ENCODE measurements at places on chromosomes 5 and 9.

DNA sequence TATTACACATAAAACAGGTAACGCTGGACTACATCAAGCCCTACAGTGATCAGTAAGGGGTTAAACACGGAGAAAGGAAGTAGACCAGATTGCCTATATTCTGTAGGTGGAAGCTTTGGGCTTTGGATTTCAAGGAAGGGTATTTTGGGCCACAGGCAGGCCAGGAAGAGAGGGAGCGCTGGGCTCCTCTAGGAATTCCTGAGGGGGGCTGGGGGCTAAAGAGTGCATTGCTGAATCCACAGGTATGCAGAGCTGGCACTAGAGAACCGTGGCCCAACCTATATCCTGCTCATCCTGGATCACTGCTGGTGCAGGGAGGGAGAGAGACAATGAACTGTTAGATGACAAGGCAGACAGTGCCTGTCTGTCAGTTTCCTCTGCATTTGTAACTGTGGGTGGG, 367.1 kb downstream of the CSNK1G3 start:
- no peak for DNase-seq

DNA sequence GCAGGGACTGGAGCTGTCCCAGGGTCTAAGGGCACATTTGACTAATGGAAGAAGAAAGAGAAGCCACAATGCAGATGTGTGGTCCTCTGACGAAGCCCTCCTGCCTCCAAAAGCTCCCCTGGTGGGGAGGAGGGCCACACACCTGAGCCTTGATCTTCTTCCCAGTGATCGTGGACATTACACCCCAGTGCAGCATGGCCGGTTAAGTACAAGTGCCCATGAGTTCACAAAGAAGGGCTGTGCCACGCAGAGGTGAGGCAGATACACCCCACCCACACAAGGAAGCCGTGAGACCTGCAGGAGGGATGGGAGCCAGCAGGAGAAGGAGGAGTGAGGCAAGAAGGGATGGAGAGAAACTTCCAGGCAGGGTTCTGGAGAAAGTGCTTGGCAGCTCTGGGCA, 199.0 kb upstream of the MVB12B start:
- no peak for DNase-seq

GRCh38 chr9:19173598-19174125, 46.4 kb upstream of the PLIN2 start:
- no peak for DNase-seq

- no peak for DNase-seq
Observed at GRCh38 chr5:37637165-37637845, 202.5 kb downstream of the GDNF start.

DNA sequence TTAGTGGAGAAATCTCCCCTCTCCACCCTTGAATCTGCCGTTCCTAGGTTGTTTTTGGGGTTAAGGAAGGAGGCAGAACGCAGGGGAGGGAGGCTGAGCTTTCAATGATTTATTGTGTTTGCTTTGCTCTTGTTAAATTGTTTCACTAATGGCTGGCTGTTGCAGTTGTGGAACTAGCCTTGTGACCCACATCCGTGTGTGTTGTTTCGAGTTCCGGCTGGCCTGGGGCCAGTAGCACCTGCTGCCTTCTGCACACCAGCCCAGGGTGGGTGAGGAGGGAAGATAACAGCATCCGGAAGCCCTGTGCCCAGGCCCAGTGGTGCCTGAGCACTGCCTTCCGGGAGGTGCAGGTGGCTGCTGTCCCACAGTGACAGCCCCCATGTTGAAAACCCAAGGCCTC, 3.6 kb downstream of the ERGIC1 start:
- peak; percentile 96 for DNase-seq

Measured in OCI-LY7 (cell line).